Activated naive CD8-positive, alpha-beta T cell treated with anti-CD3 and anti-CD28 coated beads, Interleukin-2, amount 50 U/mL, for 16 hours (primary cell): ENCODE measurements at places on chromosomes 7 and 10.

GRCh38 chr7:50848203-50848602 is 65.5 kb upstream of the GRB10 start:
- DNase-seq = no peak

GRCh38 chr7:30977896-30978564 is 14.3 kb downstream of the GHRHR start:
- DNase-seq = no peak

- no peak for DNase-seq
These were observed 7.4 kb upstream of the RRP12 start for GRCh38 chr10:97408496-97408992.

DNA sequence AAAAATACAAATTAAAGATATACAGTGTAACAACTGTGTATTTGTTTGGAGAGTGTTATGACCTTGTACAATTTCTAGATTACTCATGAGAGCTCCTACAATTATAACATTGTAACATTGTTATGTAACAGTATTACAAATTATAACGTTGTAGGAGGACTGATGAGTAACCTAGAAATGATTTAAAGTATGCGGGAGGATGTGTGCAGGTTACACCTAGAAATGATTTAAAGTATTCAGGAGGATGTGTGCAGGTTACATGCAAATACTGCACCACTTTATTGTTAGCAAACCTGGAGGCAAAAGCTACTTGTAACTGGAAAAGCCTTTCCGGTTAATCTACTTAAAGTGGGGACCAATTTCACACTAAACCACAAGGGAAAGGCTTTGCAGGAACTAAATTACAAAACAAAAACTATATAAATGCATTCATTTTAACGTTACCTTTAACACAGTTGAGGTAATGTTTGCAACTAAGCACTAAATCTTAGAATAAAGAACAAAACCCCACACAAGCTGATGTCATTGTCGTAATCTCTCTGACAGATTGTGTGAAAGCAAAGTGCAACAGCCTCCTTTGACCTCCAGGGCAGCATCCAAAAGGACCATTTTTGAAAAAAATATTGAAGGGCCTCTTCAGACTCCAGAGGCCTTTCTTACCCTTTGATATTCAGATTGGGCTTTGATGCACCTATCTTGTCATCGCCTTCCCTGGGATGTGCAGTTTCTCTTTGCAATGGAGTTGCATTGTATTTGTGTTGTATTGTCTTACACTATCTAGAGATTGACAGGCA is 522.1 kb upstream of the FOXK1 start:
- no peak for DNase-seq

GRCh38 chr10:68348265-68348741 is 15.6 kb upstream of the PBLD start:
- DNase-seq = peak; percentile 9

- DNase-seq = no peak
These were observed at the start of gene PON1 for GRCh38 chr7:95324431-95324830. Gene PON1 (minus strand): TSS chr7:95324532. CDS start chr7:95324475, 57 bp downstream.

GRCh38 chr7:151347200-151347599 is 5.6 kb downstream of the NUB1 start:
- no peak for DNase-seq

DNA sequence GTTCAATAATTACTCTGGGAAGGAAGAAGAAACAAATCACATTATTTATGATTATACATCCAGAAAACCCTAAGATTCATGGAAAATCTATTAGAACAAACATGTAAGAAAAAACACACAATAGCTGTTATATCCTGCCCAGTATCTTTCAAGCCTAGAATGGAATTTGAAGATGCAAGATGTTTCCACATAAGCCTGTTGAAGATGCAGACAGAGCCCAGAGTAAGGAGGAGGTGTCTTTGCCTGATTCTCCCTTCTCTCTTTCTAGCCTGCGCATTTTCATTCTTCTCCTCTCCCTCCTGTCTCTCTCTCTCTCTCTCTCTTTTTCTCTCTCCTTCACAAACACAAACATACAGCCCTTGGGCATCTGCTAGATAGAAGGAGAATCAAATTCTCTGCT is 170.1 kb upstream of the INHBA start:
- no peak for DNase-seq

GRCh38 chr10:47452495-47453140 is 31.3 kb downstream of the ANXA8 start:
- no peak for DNase-seq

DNA sequence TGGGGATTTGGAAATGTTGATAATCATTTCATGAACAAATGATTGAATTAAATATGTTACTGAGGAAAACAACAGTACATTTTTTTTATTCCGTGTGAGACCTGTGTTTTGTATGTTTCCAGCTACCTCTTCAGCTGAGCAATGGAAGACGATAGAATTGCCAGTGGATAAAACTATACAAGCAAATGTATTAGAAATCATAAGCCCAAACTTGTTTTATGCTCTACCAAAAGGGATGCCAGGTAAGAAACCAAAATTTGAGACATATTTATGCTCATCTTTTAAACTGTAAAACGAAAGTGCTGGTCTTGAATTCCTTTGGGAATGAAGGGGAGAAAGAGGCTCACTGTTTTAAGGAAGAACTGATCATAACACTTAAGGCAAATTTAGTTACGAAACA is 17.8 kb upstream of the VWA2 start:
- DNase-seq = no peak

DNA sequence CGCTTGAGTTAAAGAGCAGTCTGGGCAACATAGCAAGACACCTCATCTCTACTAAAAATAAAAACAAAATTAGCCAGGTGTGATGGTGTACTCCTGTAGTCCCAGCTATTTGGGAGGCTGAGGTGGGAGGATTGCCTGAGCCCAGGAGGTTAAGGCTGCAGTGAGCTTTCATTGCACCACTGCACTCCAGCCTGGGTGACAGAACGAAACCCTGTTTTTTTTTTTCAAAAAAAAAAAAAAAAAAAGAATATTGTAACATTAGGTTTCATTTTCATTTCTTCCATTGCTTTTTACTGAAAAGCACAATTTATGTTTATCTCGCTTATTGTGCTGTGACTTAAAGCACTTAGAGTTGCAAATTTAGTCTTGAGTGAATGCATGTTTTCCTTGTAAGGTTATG is 80.0 kb downstream of the MLLT10 start:
- no peak for DNase-seq

GRCh38 chr10:111493024-111493625 is 416.3 kb downstream of the ADRA2A start:
- no peak for DNase-seq

DNA sequence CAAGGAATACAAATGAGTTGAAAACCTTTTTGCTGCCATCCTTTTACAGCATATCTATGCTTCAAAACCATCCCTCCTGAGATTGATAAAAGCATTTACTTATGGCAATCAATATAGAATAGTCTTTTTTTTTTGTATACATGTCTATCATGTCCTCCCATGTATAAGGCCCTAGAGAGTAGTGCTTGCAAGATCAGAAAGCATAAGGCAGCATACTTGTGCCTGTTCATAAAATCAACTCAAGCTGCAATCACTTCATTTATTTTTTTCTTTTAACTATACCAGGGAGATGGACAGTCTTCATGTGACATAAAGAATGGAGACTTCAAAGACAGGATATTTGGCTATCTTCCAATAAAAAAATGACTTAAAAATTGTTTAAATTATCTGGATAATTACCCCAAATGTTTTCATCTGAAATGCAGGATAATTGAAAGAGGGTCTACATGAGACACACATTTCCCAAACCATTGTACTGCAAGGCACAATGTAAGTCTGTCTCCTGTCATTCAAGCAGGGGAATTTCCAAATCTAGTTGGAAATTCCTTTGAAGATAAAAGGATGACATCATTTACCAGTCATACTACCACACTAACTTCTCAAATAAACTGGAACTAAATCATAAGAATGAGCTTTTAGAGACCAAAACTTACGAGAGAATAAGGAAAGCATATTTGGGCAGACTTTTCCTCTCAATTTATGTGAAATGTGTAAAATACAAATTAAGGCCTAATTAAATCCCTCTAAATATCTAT is 22.5 kb downstream of the LRRN3 start:
- DNase-seq = no peak

- DNase-seq = no peak
These were observed 110.3 kb downstream of the KAT6B start for GRCh38 chr10:74936577-74937265.

- DNase-seq = peak; percentile 1
These were observed 1.5 kb upstream of the KAT6B start for GRCh38 chr10:74824900-74825370.

DNA sequence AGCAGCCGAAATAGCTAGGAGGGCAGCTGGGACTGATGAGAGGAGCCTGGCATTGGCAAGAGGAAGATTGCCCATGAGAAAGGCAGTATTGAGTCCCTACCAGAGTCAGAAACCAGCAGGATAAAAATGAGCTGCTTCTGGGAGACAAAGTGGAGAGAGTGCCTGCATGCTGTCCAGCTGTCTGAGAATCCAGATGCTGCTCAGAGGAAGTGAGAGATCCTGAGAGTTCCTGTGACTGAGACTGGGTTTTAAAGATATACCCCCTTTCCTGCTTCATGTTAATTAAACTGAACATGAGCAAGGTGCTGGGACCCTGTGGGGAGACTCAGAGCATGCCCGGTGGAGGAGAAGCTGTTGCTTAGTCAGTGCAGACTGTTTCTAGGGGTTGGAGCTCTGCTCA is 107.5 kb downstream of the KIF20B start:
- no peak for DNase-seq

GRCh38 chr7:90988996-90989765 is 275.1 kb upstream of the FZD1 start:
- no peak for DNase-seq

- peak; percentile 37 for DNase-seq
These were observed 186.4 kb downstream of the FAM107B start for GRCh38 chr10:14588084-14588937.

- no peak for DNase-seq
These were observed 5.6 kb upstream of the PPP1R35 start for GRCh38 chr7:100441641-100442535.

DNA sequence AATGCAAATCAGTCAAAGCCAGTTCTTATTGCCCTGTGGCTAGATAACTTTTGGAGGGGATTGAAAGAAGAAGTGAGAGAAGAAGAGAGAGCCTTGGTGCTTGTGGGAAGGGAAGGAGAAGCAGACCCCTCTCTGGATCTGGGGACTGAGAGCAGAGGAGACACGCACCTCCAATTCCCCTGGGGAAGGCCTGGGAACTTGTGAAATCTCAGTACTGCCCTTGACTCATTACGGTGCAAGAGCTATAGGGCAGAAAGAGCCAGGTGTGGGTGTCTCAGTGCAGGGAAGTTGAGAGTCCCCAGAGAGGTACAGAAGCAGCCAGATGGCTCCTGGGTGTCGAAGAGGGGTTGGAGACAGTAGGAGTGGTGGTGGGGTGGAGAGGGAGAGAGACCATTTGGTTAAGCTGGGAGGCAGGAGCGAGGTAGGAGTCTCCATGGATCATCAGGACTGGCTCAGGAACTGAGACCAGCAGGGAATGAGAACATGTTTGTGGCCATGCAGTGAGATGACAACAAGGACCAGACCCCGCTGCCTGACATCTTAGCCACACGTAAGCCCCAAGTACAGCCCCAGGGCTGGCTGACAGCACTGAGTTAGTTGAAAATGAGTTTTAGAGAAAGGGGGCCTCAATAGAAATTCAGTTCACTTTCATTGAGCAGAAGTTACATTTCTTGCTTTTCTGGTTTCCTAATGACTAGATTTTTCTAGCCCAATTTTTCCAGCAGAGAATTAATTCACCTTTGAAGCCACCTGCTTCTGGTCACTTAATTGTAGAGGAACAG is 238.2 kb downstream of the BUB3 start:
- DNase-seq = no peak

GRCh38 chr10:132345345-132345744 is 13.4 kb downstream of the LRRC27 start:
- no peak for DNase-seq

DNA sequence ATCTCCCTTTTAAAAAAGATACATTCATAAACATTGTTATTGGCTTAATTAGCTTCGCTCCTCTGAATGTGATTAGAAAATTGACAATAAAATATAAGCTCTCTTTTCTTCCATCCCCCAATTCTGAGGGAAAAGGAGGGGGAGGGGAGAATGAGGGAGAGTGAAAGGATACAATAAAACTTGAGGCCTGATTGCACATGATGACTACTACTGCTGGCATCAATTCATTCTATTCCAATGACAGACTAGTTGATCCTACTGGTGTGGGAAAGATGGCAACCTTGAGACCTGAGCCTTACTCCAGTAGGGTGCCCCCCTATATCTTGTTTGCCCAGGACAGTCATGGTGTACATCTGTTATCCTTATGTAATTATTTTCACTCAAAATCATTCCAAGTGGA is 4.5 kb upstream of the IQUB start:
- DNase-seq = no peak

DNA sequence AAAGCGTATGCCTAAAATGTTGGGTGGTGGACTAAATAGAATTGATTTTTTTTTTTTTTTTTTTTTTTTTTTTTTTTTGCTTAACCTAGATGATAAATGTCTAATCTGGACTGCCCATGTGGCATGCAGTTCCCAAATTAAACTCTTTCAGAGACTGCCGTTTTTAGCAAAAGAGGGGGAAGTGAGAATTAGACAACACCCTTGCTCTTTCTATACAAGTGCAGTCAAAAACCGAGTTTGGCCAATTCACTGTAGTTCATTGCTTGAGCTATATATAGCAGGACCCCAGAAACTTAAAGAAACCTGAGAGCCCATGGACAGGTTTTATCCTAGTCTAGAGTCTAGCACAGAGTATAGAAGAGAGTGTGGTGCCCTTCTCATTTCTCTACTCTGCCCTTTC is 141.9 kb downstream of the GRM3 start:
- no peak for DNase-seq

- DNase-seq = no peak
These were observed 126.6 kb downstream of the SAMD9 start for GRCh38 chr7:92991190-92991589.

GRCh38 chr7:6271060-6271658 is 1.3 kb downstream of the CYTH3 start:
- DNase-seq = no peak

DNA sequence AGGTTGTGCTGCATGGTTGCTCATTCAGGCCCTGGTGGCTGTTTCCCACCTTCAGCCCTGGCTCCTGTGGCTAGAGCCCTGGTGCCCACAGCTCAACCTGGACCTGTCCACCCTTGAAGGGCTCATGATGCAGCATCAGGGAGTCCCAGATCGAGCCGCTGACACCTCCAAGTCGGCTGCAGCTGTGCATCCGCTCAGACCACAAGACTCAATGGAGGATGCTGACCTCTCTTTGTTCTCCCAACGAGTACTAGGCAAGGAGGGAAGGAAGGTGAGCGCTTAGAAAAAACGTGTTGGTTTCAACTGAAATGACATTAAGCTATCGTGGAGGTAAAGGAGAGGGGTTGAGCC is 9.5 kb upstream of the C10orf95 start:
- DNase-seq = no peak

DNA sequence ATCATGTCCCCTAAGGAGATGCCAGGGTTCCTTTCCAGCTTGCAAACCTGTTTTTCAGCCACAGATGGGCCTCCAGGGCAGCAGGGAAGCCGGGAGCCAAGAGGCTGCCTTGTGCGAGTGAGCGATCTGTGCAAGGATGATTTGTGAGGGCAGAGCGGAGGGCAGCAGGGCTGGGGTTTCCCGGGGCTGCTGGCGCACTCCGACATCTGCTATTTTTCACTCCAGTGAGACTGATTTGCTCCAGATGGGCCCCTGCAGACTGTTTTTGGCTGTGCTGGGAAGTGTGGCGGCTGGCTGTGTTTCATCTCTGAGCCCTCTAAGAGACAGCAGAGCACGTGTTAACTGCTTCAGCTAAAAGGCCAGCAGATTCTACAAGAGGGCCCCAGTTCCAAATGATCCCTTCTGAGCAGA is 466.2 kb downstream of the TYW1 start:
- DNase-seq = no peak
